ENCODE measurements at places on chromosomes 7 and 10.

DNA sequence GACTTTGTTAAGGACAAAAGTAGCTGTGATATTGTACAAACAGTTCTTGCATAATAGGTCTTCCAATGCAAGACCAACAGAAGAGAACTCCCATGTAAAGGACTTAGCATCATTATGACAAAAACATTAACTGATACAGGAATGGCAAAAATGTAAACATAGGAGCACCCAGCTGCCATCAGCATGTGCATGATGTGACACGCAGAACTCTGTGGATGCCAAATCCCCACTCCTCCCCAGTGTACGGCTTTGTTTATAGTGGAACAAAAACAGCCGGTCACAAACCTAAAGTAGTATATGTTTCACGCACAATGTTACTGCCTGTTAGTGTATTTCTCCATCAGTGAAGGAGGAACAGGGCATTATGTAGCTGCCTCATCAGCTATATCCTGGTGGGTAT is 316.0 kb upstream of the AOAH start:
- DNase-seq: no peak

DNA sequence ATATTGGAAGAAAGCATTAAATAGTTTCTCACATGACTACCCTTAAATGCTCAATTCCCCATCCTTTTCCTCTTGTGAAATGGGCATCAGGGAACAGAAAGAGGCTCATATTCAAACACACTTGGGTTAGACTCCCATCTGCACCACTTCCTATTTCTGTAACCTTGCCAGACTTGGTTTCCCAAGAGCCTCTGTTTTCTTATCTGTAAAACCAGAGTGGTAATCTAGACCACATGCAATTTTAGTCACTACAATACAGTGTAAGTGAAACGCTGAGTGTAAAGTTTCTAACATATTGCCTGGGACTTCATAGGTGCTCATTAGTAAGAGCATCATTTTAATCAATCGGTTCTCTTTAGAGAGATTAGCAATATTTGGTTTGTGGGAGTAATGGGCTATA is 136.3 kb downstream of the SORCS1 start:
- peak; percentile 40 for DNase-seq

- no peak for DNase-seq
Measured at GRCh38 chr7:74095135-74095534, 11.5 kb downstream of the LIMK1 start.

DNA sequence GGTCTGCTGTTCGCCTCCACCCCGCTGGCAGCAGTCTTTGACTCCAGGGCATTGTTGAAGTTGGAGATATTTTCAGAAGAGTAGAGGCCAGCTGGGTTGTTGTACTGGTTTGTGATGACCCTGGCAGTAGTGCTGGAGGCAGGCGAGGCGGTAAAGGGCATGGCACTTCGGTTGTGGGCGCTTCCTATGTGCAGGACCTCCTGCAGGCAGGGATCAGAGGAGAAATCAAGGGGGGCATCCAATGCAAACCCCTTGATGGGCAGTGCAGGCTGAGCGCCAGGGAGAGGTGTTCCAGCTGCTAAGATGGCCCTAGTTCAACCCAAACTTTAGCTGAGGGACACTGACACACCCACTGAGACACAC is 27.0 kb downstream of the PDLIM1 start:
- DNase-seq: no peak

- peak; percentile 21 for DNase-seq
Measured at GRCh38 chr10:121975295-121976086, 474 bp upstream of the NSMCE4A start.

DNA sequence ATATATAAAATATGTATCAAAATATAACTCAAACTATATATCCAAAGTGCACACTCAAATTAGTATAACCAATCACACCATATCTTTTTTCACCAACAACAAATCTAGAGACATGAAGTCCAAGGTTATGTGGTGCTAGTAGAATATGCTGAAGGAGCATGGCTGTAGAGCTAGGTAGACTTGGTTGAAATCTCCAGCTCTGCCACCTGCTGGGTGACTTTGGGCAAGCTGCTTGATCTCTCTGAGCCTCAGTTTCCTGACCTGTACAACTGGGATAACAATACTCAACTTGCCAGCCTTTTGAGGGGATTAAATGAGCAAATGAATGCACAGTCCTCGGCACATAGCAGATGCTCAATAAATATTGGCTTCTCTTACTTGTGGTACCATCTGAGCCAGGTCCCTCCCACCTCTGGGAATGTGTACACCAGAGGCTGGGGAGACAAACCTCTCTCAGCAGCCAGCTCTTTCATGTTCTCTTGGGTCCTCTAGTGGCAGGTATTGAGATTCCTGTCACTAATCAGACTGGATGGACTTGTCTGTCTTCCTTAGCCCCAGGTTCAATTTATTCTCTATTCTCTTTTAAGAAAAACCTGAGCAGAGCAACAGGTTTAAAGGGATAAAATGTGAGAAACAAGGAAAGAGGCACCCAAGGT is 94.3 kb upstream of the PDE1C start:
- DNase-seq: peak; percentile 31

DNA sequence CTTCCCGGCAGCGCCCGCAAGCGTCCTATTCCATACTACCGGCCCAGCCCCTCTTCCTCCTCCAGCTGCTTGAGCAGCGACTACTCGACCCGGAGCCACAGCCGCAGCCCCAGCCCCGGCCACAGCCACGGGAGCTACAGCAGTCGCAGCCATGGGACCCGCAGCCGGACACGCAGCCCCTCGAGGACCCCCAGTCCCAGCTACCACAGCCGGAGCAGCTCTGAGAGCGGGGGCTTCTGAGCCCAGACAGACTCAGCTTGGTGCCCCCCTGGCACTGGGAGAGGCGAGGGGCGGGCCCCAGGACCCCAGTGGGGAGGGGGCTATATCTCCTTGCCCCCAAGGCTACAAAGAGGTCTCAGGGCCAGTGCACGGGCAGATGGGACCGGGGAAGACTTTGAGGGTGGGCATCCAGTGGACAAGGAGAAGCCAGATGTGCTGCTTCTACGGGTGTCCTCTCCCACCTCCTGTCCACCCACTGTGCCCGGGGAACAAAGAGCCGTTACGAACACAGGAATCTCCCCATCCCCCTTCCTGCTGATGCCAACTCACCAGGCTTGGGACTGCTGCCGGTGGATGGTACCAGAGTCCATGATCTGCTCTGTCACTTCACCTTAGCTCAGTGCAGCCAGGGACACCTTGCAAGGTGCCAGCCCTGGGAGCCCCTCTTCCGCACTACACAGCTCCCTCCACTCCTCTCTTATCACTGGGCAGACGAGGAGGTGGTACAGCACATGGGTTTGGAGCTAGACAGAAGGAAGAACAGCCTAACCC is 16.7 kb upstream of the HSPB1 start:
- no peak for DNase-seq

DNA sequence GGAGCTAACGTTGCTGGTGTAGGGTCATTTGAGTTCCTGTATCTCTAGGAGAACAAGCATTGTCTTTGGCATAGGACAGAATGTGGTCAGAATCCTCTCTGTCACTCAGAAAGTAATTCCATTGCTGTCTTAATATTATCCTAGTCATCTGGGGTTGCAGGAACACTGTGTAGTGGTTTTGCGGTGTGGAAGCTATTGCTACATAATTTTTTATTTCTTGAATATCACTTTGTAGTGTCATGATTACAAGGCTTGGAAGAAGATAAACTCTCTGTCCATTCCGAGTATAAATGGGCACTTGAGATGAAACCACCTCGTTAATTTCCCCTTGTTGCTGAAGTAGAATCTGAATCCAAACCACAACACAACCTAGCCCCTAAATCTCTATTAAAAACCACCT is 919.2 kb downstream of the LRMDA start:
- DNase-seq: no peak

- DNase-seq: no peak
Measured at GRCh38 chr10:72802763-72803505, 90.6 kb upstream of the OIT3 start.

DNA sequence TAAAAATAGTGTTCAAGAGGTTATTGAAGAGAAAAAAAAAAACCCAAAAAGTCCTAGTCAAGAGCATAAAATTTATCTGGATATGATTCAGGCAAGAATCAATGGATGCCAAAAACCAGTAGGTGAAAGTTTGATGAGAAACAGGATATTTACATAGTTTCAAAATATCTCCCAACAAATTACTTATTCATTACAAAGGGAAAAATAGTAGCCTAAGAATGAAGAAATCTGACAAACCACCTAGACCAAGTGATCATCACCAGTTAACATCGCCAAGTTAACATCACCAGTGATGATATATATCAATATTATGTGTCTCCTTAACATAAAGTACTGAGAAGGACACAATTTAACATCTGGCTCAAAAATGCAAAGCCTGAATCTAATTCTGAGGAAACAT is 85.2 kb downstream of the RNLS start:
- no peak for DNase-seq

DNA sequence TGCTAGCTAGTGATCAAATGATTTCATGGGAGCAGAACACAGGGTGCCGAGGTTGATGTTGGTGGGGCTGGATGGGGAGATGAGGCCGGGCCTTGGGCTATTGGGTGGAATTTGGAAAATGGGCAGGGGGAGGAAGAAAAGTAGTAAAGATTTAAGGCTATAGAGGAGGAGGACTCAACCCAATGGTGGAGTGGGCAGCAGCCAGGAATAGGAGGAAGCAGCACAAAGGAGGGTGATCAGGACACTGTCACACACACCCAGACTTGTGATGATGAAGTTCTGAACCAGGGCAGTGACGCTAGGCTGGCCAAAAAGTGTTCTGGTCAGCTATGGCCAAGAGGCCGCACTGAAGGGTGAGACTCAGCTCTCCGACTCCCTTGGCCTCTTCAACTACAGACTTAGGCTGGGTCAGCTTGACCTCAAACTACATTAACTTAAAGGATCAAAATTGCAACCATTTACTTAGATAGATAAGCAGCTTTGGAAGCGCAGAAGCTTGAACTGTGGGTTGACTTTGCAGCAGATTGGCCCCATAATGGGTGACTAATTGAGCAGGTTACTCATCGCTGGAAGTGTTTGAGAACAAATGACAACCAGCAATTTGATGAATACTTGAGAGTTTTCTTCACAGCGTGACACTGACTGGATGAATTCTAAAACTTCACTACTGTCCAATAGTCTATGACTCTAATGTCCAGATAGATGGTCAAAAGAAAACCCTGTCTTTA is 29.4 kb upstream of the GPR26 start:
- no peak for DNase-seq

DNA sequence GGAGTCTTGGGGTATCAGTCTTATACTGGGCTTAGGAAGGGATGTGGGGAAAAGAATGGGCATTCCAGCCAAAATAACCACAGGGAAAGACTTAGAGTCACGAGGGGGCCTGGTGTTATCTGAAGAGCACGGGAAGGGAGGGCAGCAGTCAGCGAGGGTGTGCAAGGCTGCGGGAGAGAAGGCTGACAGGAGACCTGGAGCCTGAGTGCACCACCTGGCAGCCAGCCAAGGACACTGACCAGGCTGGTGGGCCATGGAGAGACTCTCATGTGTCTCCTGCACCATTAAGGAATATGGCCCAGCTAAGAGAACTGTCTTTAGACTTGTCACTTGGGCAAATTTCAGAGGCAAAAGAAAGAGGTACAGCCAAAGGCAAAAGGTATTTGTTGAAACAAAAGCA is 69.6 kb downstream of the PKD1L1 start:
- DNase-seq: no peak

DNA sequence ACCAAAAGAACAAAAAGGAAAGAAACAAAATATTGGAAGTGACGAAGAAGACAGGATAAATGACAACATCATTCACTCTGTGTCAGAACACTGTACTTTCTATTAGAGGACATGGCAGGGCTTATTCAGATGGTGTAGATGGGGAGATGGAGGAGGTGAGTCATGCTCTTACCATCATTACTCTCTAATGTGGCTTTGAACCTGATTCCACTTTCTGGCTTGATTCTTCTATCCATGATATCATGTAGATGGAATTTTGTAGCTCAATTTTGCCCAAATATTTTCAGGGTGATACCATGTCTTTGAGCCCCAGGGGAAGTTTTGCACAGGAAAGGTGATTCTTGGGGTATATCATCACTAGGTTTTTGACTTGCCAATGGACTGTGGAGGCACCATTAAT is 91.7 kb downstream of the CFAP58 start:
- no peak for DNase-seq

- DNase-seq: no peak
Measured at GRCh38 chr10:14836208-14836607, 1.6 kb downstream of the CDNF start.

GRCh38 chr10:60975716-60976115 is 31.7 kb upstream of the RHOBTB1 start:
- peak; percentile 2 for DNase-seq

DNA sequence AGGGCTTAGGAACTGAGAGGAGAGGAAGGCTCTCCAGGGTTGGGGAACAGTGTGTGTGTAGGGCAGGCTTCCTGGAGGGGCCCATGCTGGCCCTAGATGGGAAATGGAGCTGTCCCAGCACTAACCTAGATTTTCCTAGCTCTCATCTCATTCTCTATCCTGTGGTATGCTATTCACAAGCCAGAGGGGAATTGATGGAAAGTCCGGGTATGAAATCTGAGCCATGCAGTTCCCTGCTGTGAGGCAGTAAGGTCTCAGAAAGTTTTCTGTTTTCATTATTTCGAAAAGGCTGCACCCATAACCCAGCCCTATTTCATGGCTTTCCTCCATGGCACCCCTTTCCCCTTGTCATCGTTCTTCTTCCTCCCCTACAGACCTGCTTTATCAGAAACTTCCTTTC is 220.3 kb downstream of the RPS24 start:
- DNase-seq: no peak

GRCh38 chr7:122354656-122355055 is 50.1 kb upstream of the FEZF1 start:
- no peak for DNase-seq

DNA sequence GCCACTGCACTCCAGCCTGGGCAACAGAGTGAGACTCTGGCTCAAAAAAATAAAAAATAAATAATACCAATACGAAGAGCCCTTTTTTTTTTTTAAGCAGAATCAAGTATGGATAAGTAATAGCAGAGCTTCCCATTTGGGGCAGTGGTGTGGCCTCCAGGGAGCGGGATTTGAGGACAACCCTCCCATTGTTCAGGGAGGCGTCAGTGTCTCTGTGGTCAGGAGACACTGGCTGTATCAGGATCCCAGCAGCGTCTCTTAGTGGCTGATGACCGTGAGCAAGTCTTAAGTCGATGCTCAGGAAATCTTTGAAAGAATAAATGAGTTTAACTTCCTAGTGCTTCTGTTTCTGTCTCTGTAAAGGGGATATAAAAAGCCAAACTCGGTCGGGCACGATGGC is 25.2 kb upstream of the SH2B2 start:
- DNase-seq: no peak
